ENCODE measurements at places on chromosomes 3 and 15. TPM values are rescaled to one million over a fixed set of nuclear protein-coding genes. Genes with fewer than 3 reads are reported as not detected.
A peak's percentile ranks its signal among the peaks of the same experiment; 100 is the strongest.

Gene P2RY1
- total RNA-seq: 0.17 TPM

Gene ESYT3
- 0.37 TPM for total RNA-seq

Gene PRR20G
- total RNA-seq: not detected

Gene TRANK1
- 12.3 TPM for total RNA-seq

Gene EBLN2
- 9.8 TPM for total RNA-seq

Gene FOXB1
- total RNA-seq: 0.77 TPM

Gene CDC25A
- total RNA-seq: 42.7 TPM

Gene NR2E3
- total RNA-seq: not detected

Gene GOLGA6L7
- not detected for total RNA-seq

DNA sequence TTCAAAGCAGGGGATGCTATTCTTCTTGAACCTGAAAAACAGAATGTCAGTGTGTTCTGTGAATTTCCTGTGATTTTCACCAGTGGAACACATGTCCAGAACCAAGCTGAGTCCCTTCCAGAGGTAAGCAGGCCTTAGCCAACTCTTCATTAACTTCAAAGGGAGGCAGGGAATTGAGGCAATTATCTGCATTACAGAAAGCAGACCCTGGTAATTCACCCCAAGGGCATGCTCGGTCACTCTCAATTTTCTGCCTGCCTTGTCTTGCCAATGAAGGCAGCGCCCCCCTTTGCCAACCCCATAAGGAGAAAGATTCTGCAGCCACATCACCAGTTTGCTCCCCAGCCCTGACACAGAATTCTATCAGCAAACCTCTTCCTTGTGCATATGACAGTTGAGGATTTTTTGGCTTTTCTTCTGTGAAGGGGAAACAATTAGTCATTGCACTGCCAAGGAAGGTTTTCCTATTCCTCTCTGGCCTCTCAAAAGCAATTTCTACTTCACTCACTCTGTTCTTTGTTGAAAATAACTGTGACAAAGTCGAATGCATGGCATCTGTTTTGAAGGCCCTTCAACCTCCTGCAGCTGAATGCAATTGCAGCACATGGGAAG lies 85.3 kb downstream of the HHLA2 start:
- ATAC-seq: no peak

GRCh38 chr15:93071469-93071936 lies 17.5 kb downstream of the RGMA start:
- ATAC-seq: no peak

DNA sequence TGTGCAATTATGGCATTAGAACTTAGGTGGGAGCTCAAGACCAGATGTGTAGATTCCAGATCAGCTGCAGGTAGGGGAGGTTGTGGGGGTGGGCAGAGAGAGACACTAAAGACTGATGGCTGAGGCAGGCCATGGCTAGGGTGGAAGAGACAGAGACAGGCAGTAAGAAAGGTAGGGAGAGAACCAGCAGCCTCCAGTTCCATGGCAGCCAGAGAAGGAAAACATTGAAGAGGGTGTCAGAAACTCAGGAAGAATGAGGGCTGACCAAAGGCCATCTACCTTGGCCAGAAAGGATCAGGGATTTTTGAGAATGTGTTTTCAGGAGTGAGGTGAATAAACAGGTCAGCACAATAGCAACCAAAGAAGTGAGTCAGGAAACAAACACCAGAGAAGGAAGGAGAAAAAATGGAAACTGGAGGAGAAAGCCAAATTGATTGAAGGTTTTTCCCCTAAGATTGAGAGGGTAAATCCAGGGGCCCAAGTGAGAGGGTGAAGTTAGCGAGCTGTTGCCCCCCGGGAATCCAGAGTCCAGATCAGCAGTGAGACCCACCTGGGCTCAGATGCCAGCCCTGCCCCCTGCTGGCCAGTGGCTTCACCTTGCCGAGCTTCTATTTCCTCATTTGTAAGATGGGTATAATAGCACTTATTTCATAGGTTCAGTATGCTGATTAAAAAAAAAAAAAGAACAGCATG lies 41.0 kb downstream of the ABHD2 start:
- no peak for ATAC-seq

- no peak for ATAC-seq
Measured at GRCh38 chr3:66819993-66820501, 178.1 kb upstream of the KBTBD8 start.

- ATAC-seq: no peak
Measured at GRCh38 chr3:53970661-53971060, 79.0 kb upstream of the SELENOK start.

DNA sequence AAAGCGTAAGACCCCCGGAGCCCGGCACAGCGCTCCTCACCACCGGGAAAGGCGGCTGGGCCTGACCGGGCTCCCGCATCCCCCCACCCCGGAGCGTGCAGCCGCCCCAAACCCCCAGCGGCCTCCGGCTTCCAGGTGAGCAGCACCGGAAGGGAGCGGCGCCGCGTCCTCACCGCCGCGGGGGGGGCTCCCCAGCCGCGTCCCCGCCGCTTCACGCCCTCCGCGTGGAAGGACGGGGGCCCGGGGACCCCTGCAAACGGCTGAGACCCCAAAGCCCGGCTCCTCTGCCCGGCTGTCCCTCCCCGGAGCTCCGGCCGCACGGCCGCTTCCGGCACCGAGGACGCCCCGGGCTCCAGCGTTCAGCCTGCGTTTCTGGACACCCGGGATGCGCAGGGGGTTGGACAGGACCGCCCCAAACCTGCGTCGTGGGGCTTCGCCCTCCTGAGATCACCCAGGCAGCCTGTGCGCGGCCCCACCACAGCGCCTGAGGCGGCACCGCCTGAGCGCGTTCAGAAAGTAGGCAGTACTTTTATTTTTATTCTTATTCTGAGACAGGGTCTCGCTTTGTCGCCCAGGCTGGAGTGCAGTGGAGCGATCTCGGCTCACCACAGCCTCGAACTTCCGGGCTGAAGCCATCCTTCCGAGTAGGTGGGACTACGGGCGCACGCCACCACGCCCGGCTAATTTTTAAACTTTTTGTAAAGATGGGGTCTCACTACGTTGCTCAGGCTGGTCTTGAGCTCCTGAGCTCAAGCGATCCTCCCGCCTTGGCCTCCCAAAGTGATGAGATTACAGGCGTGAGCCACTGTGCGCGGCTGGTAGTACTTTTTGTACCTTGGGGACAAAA lies 51.6 kb upstream of the BLM start:
- ATAC-seq: peak; percentile 72

GRCh38 chr15:55255714-55256113 lies 33.9 kb downstream of the RAB27A start:
- ATAC-seq: no peak

GRCh38 chr15:41233367-41233771 lies 2.3 kb downstream of the CHP1 start:
- no peak for ATAC-seq

GRCh38 chr15:24150542-24150941 lies 463.4 kb upstream of the NDN start:
- no peak for ATAC-seq

GRCh38 chr3:12265508-12265907 lies 23.4 kb upstream of the PPARG start:
- no peak for ATAC-seq

DNA sequence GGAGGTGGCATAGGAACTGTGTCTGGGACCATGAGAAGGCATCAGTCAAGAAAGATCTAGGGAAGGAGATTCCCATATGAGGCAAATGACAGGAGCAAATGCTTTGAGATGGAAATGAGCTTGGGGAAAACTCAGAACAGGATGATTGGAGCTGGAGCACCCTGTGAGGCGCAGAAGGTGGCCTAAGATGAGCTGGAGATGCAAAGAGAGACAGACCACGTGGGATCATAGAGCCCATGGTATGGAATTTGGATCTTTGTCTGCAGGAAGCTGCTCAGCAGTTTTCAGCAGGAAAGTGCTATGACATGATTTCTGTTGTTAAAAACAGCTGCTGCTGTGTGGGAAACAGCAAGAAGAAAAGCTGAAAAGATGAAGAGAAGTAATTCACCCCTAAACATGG lies 310.6 kb downstream of the MAGI1 start:
- no peak for ATAC-seq

DNA sequence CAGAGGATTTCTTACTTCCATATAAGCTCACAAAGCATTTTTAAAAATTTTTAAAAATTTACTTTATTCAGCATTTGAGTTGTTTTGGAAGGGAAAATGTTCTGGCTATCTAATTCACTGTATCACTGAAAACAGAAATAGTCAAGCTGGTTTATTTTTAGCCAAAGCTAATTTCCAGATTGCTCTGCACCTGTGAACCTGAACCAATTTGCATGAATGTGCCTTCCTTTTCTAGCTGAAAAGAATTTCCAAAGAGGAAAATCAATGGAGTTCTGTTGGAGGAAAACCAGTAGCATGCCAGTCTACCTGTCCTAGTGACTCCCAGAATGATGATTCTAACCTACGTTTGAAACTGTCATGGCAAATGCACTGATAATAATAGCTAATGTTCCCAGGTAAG lies 134.2 kb upstream of the LIPC start:
- no peak for ATAC-seq

DNA sequence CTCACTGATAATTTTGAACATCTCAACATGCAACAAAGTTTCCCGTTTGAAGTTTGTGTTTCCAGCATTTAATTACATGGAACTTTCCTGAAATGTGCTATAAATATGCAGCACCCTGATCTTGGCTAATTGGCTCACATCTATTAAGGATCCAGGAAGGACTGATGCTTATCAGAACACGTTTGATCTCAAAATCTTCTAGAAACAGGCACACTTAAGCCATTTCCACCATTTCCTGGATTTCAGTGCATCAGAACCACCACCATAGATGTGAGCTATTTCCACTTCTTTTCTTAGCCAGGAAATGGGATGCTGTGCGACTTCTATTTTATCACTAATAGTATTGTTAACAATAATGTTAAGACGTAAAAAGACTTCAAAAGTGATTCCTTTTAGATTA lies 228.9 kb downstream of the FEZF2 start:
- ATAC-seq: no peak
